ENCODE measurements at places on chromosomes 13 and 19.
A peak's percentile ranks its signal among the peaks of the same experiment; 100 is the strongest.

- DNase-seq, result no peak
Observed at GRCh38 chr13:112842343-112842856, 126.6 kb upstream of the MCF2L start.

DNA sequence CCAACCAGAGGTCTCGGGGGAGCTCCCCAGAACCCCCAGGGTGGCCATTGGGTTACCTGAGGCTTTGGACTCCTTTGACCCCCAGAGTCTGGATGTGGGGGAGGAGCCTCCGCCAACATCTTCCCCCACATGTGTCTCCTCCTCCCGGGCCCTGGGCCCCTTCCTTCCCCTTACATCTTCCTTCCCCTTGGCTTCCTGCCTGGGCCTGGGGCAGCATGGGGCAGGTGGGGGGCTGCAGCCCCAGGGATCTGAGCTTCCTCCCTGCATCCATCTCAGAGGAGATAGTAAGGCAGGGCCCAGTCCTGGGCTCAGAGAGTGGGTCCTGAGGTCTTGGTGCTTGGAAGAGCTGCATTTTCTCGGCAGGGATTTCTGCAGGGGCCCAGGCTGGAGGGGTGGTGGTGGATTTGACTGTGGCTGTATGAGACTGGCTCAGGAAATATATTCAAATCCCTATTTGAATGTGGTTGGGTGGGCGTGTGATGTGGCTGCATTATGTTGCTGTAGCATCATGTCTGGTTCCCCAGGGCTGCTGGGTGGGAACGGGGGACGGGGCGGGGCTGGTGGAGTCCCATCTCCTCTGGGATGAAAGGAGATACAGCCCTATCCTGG, 919 bp downstream of the VAV1 start:
- DNase-seq, result peak; percentile 88

- no peak for DNase-seq
Observed at GRCh38 chr19:15212711-15213110, 11.9 kb upstream of the NOTCH3 start.

DNA sequence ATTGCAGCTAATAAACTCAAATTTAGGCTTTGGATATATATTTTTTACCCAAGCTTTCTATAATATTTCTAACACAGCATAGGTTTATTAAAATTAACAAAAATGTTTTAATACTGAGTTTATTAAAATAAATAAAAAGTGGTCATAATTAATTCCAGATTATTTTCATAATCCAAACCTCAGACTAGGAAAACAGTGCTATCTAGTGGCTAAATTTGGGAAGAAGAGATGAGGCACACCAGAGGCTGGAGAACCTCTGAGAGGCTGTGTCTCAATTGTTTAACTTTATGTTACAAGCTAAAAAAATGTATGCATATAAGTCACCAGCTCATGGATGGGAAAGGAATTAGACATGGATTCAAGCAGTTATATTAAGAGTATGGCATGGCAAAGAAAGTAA, 392.5 kb downstream of the DIAPH3 start:
- no peak for DNase-seq

- DNase-seq, result no peak
Observed at GRCh38 chr19:494171-495080, 1.9 kb upstream of the MADCAM1 start.

- no peak for DNase-seq
Observed at GRCh38 chr13:39100996-39101738, 62.9 kb downstream of the NHLRC3 start.

- no peak for DNase-seq
Observed at GRCh38 chr19:35008891-35009341, 8.8 kb downstream of the GRAMD1A start.

DNA sequence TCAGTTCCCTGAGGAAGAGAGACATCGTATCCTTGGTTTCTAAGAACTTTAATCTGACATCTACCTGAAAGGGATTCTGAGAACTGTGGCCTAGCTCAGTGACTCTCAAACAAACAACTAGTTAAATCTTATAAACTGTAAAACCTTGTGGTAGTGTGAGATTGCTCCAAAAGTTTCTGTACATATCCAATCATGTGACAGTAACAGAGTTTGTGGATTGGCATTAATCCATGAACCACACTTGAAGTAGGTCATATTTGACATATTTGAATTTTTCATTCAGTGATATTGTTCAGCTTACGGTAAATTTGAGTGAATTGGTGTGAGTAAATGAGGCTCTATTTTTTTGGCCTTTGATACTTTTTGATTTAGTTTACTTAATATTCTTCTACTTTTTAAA, 15.0 kb downstream of the TDRD3 start:
- no peak for DNase-seq
